ENCODE measurements at places on chromosomes 4 and X. TPM values are rescaled to one million over a fixed set of nuclear protein-coding genes. Genes with fewer than 3 reads are reported as not detected.

The PDCL2 gene
- not detected for total RNA-seq

DNA sequence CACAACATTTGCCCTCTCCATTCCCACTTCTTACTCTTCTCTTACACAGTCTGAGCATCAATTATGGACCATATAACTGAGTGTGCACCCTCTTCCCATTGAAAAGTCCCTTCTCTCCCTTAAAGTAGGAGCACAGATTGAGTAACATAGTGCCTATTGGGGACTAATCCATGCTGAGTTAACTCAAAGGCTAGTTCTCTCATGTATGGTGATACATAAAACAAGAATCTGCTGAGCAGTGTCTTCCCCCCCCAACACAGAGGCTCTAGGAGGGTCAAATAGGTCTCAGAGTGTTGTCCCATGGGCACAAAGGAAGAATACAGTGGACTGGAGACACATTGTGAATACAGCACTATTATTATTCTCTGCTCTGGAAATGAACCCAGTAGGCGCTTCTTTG lies 274.6 kb upstream of the BOD1L1 start:
- no peak overlapping the region for H3K27ac ChIP-seq
- H3K27me3 ChIP-seq: peaks cover 4% of the 10 kb centered on the region
- no peaks in the 10 kb centered on the region for H3K36me3 ChIP-seq
- no peaks in the 10 kb centered on the region for H3K4me1 ChIP-seq
- no peak for DNase-seq

- no peak overlapping the region for H3K27ac ChIP-seq
- no peaks in the 10 kb centered on the region for H3K4me1 ChIP-seq
Observed at GRCh38 chrX:10906866-10907265, 204.3 kb upstream of the HCCS start.

The MAP3K15 gene
- total RNA-seq: 1.8 TPM

DNA sequence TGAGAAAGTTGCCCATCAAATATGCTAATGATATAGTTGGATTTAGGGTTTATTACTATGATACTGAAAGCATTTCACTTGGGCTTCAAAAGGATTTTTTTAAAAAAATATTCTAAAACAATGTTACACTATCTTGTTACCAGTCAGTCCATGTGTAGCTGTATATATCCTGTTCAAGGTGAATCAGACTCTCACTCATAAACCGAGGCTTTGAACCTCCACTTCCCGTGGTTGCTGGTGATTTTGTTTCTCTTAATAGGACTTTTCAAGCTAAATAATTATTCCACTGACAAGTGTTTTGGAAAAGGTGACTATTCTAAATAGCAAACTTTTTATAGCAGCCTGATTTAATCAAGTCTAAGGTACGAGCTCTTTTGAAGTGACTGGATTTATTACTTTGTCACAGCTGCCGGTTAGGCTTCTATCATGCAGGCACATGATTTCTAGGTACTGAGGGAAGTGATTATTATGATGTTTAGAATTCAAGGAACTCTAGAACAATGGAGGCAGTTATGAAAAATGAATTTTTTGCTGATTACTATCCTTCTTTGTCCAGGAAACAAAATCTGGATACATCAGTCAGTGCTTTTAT lies 287.7 kb downstream of the KCTD8 start:
- H3K27me3 ChIP-seq: no peaks in the 10 kb centered on the region
- H3K4me3 ChIP-seq: no peak overlapping the region
- H3K4me1 ChIP-seq: no peaks in the 10 kb centered on the region
- no peaks in the 10 kb centered on the region for H3K36me3 ChIP-seq

- no peak overlapping the region for H3K4me3 ChIP-seq
- no peaks in the 10 kb centered on the region for H3K36me3 ChIP-seq
- peaks cover 11% of the 10 kb centered on the region for H3K4me1 ChIP-seq
- no peaks in the 10 kb centered on the region for H3K27me3 ChIP-seq
- no peak for DNase-seq
Observed at GRCh38 chr4:40520533-40520932, 109.1 kb downstream of the RBM47 start.

Measured in activated CD8-positive, alpha-beta T cell treated with anti-CD3 and anti-CD28 coated beads for 36 hours (primary cell).